ENCODE measurements at places on chromosomes 3 and 15.
A peak's percentile ranks its signal among the peaks of the same experiment; 100 is the strongest.

DNA sequence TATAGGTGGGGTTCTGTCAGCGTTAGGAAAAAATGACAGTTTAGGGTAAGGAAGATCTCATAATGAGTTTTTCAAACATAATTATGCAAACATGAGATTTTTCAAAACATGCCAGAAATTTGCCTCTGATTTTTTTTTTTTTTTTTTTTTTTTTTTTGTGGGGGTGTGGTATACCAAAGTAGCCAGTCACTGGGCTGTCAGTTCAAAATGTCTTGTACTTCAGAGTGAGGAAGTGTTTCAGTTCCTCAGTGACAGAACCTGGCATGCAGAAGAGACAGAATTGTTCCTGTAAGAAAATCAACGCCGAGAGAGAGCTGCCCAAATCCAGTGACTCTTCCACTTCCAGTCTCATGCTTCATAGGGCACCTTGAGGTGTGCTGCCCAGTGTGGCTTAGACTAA, 9.7 kb downstream of the NCBP2 start:
- DNase-seq: no peak

- no peak for DNase-seq
Measured at GRCh38 chr3:30752970-30753369, 141.5 kb downstream of the GADL1 start.

GRCh38 chr3:195701042-195701915, 19.5 kb upstream of the MUC20 start:
- no peak for DNase-seq

- no peak for DNase-seq
Measured at GRCh38 chr15:29917600-29918597, 95.6 kb upstream of the TJP1 start.

DNA sequence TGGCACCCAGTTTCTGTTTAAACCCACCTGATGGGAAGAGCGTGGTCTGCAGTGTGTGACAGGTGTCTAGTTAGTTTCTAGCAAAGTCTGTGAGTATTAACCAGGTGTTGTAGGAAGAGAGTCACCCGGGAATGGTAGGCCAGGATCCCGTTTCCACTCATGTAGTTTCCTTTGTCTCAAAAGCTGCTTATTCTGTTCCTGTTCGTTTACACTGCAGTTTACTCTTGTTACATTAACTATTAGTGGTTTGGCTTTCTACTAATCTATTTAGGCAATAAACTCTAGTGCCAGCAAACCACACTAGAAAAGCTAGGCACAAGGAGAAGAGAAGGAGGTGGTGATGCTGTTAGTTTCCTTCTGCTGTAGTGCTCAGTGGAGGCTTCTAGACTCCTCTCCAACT, 32.7 kb downstream of the WDR76 start:
- DNase-seq: no peak

GRCh38 chr3:30602946-30603345, 3.5 kb upstream of the TGFBR2 start:
- no peak for DNase-seq

GRCh38 chr15:41936155-41936554, 36.2 kb downstream of the EHD4 start:
- no peak for DNase-seq

GRCh38 chr3:3799173-3800079, at the start of gene LRRN1:
TSS of gene LRRN1 (plus strand) at chr3:3799431. CDS start at chr3:3844642, 45,211 bp downstream.
- DNase-seq: no peak

DNA sequence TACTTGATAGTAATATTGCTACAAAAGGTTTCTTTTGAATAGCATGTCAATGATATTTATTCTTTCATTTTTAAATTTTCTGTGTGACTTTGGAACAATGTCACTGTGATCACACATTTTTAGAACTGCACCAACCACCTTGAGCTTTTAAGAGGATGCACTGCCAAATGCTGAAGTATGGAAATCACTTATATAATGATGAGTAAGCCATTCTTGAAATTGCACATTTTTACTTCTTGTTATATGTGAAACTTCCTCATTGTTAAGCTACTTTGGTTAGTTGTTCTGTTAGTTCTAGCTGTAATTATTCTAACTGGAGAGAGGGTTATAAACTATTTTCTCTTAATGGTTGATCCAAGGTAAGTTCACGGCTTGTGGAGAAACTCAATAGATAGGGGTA, 547.5 kb downstream of the ZIC1 start:
- no peak for DNase-seq

- DNase-seq: no peak
Measured at GRCh38 chr3:152282813-152283212, 14.1 kb downstream of the MBNL1 start.

GRCh38 chr3:37855363-37855970, 6.2 kb upstream of the CTDSPL start:
- DNase-seq: peak; percentile 65

DNA sequence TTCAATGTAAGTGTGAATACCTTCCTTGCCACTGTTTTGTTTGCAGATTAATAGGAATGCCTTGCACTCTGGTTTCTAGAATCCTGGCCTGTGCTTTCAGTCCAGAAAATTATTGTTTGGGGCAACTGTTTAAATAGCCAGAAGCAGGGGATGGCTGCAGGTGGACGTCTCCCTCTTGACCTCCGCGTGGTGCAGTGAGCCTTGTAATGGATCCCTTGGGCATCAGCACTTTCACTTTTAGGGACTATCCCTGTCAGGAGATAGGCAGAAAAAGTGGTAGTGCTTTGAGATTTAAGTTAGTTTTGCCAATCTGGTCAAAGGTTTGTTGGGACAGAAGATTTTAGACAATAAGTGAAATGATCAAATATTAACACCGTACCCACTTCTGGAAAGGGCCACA, 178.6 kb upstream of the BHLHE40 start:
- no peak for DNase-seq

DNA sequence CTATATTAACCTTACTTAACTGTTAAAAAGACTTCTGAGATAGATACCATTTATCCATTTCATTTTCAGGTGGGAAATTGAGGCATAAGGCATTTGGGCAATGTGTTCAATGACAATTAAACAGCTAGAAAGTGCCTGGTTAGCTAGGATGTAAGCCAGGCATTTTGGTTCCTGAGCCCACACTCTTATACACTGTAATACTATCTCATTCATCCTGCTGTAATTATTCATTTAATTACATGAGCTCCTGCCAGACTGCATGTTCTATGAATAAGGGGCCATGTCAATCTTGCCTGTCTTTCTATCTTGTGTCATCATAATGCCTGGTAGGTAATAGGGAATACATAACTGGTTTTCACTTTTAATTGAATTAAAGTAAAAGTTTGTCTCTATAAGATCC, 74.0 kb downstream of the RBMS3 start:
- no peak for DNase-seq

DNA sequence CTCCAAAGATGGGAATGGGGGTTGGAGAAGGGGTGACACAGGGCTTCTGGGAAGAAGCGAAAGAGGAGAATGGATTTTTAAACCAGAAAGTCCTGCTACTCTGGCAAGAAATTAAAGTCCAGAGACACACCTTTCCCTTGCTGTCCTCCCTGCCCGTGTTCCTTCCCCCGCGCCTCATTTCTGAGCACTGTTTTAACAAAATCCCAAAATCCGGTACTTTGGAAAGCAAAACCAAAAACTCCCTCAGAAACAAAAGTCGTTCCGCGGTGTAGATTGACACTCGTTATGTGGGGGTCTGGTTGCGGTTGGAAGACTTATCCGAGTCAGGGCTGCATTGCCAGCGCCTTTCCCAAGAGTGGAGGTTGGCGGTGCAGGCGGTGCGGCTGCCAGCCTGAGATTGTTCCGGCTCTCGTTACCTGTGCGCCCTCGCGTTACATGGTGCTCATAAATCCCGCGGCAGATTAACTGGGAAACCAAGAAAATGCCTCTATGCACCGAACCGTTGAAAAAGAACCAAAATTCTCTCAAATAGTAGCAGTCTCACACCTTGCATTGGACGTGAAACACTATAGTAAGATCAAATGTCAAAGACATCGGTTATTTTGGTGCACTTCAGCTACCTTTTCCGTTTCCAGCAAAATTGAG, 217.7 kb downstream of the MEIS2 start:
- no peak for DNase-seq

GRCh38 chr3:11254876-11255275, 17.3 kb upstream of the ATG7 start:
- DNase-seq: no peak

GRCh38 chr3:58366699-58367098, 34.0 kb downstream of the PXK start:
- DNase-seq: no peak

- DNase-seq: no peak
Measured at GRCh38 chr3:4309491-4310128, 6.4 kb downstream of the SETMAR start.

GRCh38 chr3:5568451-5568850, 380.9 kb downstream of the EDEM1 start:
- DNase-seq: no peak

- DNase-seq: no peak
Measured at GRCh38 chr3:69675786-69676530, 63.3 kb upstream of the MITF start.

DNA sequence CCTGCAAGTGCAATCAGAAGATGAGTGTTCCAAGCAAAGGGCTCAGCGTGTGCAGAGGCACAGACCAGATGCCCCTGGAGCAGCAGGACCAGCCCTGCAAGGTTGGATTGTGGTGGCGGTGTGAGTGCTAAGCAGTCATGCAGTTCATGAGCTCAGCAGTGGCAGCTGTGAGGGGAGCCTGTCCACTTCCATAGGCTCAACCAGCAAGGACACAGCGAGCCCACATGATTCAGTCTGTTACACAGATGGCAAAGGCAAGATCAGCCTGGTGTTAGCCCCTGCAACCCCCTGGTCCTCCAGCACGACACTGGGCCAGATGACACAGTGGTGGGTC, 95.9 kb upstream of the PRR23E start:
- no peak for DNase-seq

- peak; percentile 1 for DNase-seq
Measured at GRCh38 chr3:118628704-118629341, 405.8 kb downstream of the IGSF11 start.

DNA sequence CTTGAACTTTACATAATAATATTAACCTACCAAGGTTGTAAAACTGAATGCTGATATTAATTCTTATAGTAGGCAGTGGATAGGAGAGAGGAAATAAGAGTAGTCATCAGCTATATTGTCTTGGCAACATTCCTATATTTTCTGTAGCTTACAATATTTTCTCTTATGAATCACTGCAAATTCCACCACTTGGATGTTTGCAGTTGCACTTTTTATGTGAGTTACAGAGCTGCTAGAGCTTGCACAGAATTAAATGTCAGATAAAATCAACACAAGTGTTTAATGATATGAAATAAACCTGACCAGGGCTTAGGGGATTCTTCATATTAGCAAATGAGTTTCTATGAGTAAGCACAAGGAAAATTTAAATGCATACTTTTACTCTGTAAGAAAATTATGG, 1710.1 kb downstream of the SI start:
- no peak for DNase-seq

DNA sequence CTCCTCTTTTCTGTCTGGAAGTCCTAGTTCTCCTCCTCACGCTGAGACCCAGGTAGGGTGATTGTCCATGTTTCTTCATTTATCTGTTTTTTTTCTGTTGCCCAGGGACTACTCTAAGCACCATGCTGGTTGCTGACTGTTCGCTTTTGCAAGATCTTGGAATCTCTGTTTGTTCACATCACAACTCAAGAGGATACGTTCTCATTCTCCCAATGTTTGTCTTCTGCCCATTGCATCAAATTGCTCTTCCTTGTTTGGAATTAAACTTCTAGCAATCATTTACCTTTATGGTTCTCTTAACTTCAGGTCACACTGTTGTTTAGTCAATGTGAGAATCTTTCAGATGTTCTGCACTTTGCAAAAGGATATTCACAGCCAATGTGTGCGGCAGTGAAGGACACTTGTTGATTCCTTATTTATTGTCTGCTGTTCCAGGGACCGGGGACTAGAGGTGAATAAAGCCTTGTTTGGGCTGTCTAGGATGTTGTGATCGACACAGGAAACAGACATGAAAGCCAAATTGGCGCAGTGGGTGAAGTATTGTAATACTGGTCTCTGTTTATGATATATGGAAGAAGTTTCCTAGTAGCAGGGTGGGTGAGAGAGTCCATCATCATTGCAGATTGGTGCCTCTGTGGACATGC, 24.5 kb downstream of the LPP start:
- DNase-seq: no peak

DNA sequence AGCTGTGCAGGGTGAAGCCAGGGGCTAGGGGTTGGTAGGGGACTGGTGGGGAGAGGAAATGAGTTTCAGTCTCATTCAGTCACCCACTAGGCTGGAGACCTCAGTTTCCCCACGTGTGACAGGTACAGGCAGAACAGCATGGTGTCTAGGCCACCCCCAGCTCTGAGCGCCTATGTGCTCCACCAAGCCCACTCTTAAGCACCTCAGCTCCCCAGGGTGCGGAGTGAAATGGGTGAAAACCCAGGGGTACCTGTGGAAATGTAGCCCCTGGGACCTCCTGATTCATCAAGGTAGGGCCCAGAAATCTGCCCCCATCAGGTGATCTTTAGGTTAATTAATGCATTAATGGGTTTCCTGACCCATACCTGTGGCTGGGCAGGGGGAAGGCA, 3.7 kb downstream of the ATP2B2 start:
- no peak for DNase-seq

DNA sequence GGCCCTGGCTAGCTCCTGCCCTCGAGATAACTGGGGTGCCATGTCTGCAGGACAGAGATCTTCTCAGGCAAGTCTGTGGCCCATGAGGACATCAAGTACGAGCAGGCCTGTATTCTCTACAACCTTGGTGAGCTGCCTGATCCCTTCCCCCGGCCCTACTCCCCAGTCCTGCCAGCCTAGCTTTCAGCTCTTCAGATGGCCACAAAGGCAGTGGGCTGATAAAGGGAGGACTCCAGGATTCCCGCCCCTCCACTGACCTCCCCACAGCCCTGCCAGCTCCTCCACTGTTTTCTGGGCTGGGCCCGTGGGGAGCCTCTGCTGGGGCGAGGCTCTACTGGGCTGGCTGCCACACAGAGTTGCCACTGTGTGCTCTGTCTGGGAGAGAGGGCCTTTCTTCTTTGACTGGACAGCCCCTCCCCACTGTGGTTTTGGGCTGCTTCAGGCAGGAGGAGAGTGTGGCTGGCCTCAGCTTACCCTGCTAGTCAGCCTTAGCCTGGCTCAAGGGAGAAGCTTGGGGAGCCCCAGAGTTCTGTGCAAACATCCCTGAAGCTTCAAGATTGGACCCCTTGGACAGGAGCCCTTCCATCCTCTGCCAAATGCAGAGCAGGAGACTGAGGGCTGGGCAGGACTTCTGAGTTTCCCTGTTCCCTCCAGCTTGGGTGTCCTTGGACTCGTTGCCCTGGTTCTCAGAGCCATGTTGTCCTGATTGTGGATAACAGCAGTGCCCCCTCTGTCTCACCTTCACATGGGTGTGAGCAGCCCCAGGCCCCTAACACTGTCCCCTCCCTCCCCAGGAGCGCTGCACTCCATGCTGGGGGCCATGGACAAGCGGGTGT, 24.4 kb downstream of the PTPN23 start:
- no peak for DNase-seq

GRCh38 chr15:56839641-56840040, 78.8 kb upstream of the TCF12 start:
- no peak for DNase-seq

DNA sequence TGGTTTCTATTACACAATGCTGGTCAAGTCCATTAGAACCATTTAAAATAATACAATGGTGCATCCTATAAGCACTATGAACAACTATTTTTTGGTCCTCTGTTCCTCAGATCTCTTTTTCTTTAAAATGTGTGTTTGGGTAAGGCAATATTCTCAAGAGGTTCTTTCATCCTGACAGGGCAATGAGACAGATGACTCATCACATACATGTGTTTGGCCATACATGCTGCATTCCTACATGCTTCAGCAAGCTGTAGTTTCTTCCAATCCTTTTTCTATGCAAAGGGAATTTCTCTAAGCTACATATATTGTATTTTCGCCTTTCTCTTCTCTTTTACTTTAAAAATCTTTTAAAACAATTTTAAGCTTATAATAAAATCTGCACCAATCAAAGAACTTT, 52.7 kb downstream of the OTOL1 start:
- no peak for DNase-seq

GRCh38 chr3:43747641-43748040, 56.9 kb downstream of the ABHD5 start:
- no peak for DNase-seq
